A549 treated with DMSO at 1 μM for 4 hours (cell line): ENCODE measurements at places on chromosomes 13 and 19. TPM values are rescaled to one million over a fixed set of nuclear protein-coding genes. Genes with fewer than 3 reads are reported as not detected.

Gene GIPC3
- total RNA-seq: 0.19 to 0.33 TPM (median 0.25 TPM) in 5 replicates

Gene FLT1
- total RNA-seq: 0.05 TPM in 1 of 5 replicates, not detected in the others

Gene ZNF221
- 0.49 to 1.4 TPM (median 0.67 TPM) in 5 replicates for total RNA-seq

Gene GRK1
- total RNA-seq: 0.02 TPM in 1 of 5 replicates, not detected in the others

Gene SLITRK6
- total RNA-seq: 0.21 to 0.58 TPM (median 0.30 TPM) in 5 replicates

Gene ZNF568
- 0.68 to 1.4 TPM (median 1.0 TPM) in 5 replicates for total RNA-seq

Gene LGI4
- 0.09 to 0.31 TPM (median 0.20 TPM) in 4 of 5 replicates, not detected in the other for total RNA-seq

Gene ZNF470
- 1.1 to 1.9 TPM (median 1.7 TPM) in 5 replicates for total RNA-seq

Gene ONECUT3
- total RNA-seq: 0.01 TPM in 1 of 5 replicates, not detected in the others

Gene SLC8A2
- total RNA-seq: 0.17 to 0.51 TPM (median 0.44 TPM) in 5 replicates

Gene ZNF585A
- 5.6 to 8.4 TPM (median 7.2 TPM) in 5 replicates for total RNA-seq

Gene SMAD9
- total RNA-seq: 0.04 to 0.20 TPM (median 0.07 TPM) in 5 replicates

Gene MAB21L1
- total RNA-seq: not detected in 5 replicates

Gene SIGLEC6
- total RNA-seq: not detected in 5 replicates

Gene ZNF71
- total RNA-seq: 9.3 to 12.0 TPM (median 10.0 TPM) in 5 replicates

Gene FXYD1
- not detected in 5 replicates for total RNA-seq

Gene KCNN4
- total RNA-seq: 53.4 to 63.0 TPM (median 58.9 TPM) in 5 replicates

Gene APC2
- 0.91 to 2.5 TPM (median 2.0 TPM) in 5 replicates for total RNA-seq

Gene FGF21
- not detected in 5 replicates for total RNA-seq

Gene PNMA8C
- not detected in 5 replicates for total RNA-seq

Gene USF2
- total RNA-seq: 118 to 169 TPM (median 142 TPM) in 5 replicates

Gene FUT2
- total RNA-seq: not detected in 5 replicates

Gene C1QTNF9B
- total RNA-seq: not detected in 5 replicates

Gene CASP14
- total RNA-seq: not detected in 5 replicates
